ENCODE measurements at places on chromosomes 11 and 22. TPM values are rescaled to one million over a fixed set of nuclear protein-coding genes. Genes with fewer than 3 reads are reported as not detected.

Gene APLNR
- total RNA-seq, result 88.2 TPM

Gene IFITM1
- 4.2 TPM for total RNA-seq

DNA sequence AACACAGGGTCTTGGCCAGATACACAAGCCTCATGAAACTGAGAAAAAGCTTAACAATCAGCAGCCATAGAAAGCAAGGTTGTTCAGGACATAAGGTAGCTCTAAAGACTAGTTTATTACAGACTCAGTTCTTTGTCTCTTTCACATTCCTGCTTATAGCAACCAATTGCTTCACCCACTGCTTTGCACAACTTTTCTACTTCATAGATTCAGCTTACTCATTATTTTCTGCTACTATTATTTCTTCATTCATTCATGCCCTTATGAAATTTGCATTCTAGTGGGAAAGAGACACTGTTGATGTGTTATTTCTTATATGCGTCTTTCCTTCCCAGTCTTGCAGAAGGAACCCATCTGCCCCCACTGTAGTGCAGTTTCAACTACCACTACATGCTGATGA lies 4.7 kb downstream of the CCDC34 start:
- DNase-seq, result no peak

GRCh38 chr11:107562647-107563208 lies 2.8 kb downstream of the ALKBH8 start:
- DNase-seq, result no peak

GRCh38 chr22:20219667-20220628 lies 48.2 kb downstream of the RTN4R start:
- DNase-seq, result no peak
